NCI-H146 (cell line): ENCODE measurements at places on chromosomes 3 and 15.

DNA sequence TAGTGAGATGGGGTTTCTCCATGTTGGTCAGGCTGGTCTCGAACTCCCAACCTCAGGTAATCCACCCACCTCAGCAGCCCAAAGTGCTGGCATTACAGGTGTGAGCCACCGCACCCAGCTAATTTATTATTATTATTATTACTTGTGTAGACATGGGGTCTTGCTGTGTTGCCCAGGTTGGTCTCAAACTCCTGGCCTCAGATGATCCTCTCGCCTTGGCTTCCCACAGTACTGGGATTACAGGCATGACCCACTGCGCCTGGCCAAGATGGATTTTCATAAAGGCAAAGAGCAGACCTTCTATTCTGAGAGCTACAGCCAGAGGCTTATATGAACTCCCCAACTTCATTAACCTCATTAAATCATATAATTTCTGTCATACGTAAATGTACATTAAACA lies 17.2 kb downstream of the PTPN9 start:
- DNase-seq, result no peak

DNA sequence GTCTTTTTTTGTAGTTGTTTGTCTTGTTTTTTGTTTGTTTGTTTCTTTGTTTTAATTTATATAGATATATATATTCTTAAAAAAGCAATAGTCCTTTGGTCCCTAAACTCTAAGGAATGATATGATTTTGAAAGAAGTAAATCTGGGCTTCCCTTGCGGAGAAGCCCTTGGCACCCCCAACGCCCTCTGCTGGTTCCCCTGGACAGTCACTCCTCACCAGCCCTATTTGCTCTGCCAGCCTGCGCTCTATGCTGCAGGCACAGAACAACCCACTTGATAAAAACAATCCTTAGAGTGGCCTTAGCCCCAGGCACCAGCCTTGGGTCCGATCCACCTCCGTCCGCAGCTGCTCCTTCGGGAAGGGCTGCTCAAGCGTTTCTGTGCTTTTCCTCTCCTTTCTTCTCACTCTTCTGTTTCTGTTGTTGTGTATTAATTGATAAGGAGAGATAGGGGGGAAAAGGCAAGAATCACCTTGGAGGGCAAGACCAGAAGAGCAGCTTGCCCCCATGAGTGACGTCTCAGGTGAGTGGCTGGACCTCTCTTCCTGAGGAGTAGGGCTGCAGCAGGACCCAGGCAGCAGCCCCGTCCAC lies 13.7 kb upstream of the PARP6 start:
- peak; percentile 2 for DNase-seq

- peak; percentile 11 for DNase-seq
These were observed 11.2 kb downstream of the CSNK1G1 start for GRCh38 chr15:64344651-64345294.

GRCh38 chr15:36642311-36642710 lies 62.9 kb downstream of the CDIN1 start:
- DNase-seq, result no peak

GRCh38 chr3:130470126-130470525 lies 46.9 kb upstream of the COL6A6 start:
- DNase-seq, result no peak

GRCh38 chr3:46112984-46113383 lies 85.7 kb upstream of the XCR1 start:
- no peak for DNase-seq

DNA sequence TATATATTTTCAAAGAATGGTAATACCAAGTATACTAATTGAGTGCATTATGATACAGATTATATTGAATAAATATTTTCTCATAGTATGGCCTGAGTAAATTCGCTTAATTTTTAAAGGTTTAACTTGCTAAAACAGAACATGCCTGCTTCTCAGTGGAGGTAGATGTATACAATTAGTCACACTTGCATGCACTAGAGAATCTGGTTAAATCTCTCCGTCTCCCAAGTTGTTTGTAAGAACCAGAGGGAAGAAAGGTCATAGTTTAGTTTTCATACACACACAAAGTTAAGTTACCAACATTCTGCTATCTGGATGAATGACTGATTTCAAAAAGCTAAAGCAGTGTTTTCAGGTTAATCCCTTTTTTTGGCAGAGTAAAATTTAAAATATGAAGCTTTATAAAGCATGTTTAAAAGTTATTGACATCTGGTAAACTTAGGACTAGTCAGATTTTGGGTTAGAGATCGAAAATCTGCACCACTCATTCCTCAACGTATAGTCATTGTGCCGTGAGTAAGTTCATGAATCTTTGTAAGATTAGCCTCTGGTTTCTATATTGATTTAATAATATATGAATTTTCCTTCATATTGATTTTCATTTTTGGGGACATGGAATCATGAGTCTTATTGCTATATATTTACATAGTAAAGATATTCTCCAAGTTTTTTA lies 117.6 kb upstream of the SAMMSON start:
- DNase-seq, result no peak

DNA sequence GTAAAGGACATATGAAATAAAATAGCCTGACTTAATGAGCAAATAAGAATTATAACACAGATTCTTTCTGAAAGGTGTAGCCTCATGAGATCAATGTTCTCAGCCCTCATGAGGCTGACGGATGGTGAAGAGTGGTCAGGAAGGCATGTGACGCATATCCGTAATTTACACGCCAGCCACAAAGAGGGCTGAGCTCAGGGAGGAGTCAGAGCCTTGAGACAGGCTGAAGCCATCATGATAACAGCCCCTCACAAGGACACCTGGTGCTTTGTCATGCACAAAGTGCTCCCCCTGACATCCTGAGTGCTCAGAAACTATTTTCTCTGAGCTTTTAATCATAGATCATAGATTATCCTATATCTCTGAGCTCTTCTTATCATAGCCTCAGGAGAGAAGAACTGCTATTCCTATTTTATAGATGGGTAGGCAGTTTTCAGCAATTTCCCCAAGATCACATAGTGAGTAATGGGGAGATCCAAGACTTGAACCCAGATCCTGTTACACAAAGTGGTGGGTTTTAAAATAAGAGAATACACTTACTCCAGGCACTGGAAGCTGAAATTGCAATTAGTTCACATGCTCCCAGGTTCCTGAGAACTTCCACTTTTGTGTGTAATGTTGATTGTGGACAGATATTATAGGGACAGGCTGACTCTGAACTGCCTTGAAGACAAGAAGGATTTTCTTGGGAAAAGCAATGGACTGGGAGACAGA lies 267.1 kb downstream of the RPLP1 start:
- DNase-seq, result no peak

GRCh38 chr3:106125321-106125720 lies 256.5 kb upstream of the CBLB start:
- DNase-seq, result no peak

- no peak for DNase-seq
These were observed 80.6 kb downstream of the ARIH1 start for GRCh38 chr15:72554471-72555425.

GRCh38 chr15:40037721-40038120 lies 1.3 kb downstream of the SRP14 start:
- no peak for DNase-seq

DNA sequence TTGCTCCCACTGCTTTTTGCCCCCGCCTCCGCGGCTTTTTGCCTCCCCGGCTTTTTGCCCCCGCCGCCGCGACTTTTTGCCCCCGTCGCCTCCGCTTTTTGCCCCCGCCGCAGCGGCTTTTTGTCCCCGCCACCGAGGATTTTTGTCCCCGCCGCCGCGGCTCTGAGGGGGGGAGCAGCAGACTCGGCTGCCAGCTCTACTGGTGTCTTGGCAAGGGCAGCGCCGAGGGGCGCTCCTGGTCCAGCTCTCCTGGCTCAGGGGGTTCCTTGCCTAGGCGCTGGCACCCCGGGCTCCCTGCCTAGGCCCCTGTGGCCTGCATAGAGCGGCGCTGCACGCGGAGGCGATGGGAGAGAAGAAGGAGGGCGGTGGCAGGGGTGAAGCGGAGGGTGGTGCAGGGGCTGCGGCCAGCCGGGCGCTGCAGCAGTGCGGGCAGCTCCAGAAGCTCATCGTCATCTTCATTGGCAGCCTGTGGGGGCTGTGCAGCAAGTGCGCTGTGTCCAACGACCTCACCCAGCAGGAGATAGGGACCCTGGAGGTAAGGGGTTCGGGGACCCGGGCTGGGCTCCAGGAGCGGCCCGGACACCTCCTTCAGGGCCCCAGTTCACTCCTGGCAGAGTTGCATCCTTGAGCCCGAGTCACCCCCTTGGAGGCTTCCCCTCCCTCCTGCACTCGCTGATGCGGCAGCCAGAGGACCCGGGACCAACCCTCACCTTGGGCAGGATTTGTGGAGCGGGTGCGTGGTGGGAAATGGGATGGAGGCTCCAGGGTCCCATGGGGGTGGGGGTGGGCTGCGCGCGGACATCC lies 642.4 kb downstream of the GOLGA6L6 start:
- DNase-seq, result no peak

DNA sequence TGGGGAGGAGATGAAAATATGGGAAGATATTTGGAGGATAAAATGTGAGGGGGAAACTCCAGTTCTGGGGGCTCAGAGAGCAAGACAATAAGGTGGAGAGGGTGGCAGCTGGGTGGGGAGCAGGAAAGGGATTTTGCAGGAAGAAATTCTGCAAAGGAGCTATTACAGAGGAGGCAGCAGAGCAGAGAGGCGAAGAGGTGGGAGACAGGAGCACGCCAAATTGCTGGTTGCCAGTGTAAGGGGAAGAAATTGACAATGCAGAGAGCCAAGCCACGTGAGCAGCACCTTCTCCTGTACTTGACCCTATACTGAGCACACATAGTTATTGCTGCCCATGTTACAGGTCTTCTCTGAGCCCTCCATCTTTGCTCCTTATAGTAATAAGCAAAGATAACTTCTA lies 190.3 kb upstream of the ONECUT1 start:
- DNase-seq, result no peak

DNA sequence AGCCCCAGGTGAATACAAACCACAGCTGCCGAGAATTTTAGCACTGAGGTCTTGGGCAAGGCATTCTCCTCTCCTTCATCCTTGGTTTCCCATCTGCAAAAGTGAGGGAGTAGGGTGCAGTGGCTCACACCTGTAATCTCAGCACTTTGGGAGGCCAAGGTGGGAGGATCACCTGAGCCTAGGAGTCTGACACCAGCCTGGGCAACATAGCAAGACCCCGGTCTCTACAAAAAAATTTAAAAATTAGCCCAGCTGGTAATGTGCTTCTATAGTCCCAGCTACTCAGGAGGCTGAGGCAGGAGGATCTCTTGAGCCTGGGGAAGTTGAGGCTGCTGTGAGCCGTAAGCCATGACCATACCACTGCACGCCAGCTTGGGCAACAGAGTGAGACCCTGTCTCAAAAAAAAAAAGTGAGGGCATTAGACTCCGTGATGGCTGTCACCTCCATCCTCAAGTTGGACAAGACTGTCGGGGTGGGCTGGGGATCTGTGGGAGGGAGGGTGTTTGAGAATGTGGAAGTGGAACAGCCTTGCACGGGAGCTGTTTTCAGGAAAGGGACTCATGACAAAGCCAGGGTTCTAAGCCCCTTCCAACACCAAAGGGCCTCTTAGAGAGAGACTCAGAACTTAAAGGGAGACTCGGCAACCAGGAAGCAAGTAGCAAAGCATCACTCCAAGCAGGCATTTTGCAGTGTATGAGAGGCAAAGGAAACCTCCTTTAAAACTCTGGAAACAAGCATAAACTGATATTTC lies 46.0 kb upstream of the FURIN start:
- DNase-seq, result no peak

DNA sequence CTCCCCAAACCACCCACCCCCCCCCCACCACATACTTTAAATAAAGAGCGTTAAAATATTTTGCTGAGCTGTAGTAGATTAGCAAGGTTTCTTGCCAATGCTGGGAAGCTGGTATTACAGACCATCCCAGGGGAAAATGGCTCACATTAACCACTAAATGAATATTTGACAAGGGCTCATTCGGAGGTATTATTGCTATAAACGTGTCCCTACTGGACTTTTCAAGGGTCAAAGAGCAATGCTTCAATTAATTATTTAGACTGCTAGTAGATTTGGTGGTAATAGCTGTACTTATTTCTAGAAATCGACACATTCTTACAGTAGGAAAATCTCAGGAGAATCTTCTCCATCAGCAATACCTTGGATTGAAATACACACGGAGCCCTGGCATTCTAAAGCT lies 5.2 kb downstream of the SOX2 start:
- peak; percentile 64 for DNase-seq

- DNase-seq, result no peak
These were observed 766.5 kb upstream of the CFAP20DC start for GRCh38 chr3:59816312-59816711.

GRCh38 chr3:135125171-135125801 lies 330.2 kb downstream of the EPHB1 start:
- DNase-seq, result no peak

- no peak for DNase-seq
These were observed 127.2 kb downstream of the EBLN2 start for GRCh38 chr3:73188707-73189106.
